Left hindlimb (tissue), 1 donor: ENCODE measurements at places on chromosomes 1 and 21.

DNA sequence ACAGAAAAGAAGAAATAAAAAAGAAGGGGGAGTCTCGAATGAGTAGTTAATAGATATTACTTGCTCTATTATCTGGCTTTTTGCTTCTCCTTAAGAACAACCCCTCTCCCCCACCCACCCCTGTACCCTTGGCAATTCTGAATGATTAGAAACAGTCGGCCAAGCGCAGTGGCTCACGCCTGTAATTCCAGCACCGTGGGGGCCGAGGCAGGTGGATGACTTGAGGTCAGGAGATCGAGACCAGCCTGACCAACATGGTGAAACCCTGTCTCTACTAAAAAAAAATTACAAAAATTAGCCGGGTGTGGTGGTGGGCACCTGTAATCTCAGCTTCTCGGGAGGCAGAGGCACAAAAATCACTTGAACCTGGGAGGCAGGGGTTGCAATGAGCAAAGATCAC lies 42.7 kb downstream of the GATAD2B start:
- DNase-seq = no peak

DNA sequence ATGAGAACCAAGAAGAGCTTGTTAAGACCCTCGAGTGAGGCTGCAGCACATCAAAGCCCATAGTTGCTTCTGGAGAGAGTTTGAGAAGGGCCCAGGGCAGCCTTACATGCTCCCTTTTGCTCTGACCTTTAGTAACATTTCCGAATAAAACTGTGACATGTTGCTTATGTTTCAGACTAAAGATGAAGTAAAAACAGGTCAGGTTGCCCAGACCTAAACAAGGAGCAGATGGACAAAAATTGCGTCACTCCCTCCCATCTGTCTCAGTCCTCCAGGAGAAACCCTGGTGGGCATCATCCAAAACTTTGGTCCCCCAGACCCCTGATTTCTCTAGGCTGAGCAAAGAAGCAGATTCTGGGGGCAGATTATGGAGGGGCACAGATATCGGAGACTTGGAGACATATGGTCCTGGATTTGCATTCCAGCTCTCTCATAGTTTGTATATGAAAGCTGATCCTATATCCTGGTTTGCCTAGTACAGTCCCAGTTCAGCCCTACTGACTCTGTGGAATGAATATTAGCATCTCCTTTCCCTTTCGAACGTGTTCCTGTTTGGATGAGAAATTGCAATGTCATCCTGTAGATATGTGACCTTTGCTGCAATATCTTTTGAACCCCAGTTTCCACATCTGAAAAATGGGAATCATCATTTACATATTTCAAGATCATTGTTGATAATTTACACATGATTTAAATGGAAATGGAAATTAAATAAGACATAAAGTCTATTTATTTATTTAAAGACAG lies 304.9 kb upstream of the USP24 start:
- DNase-seq = no peak

GRCh38 chr1:42692461-42692860 lies 10.2 kb downstream of the YBX1 start:
- DNase-seq = no peak

GRCh38 chr21:34724131-34724856 lies 55.5 kb downstream of the CLIC6 start:
- no peak for DNase-seq

GRCh38 chr1:116253566-116254382 lies 119.3 kb upstream of the ATP1A1 start:
- DNase-seq = no peak

DNA sequence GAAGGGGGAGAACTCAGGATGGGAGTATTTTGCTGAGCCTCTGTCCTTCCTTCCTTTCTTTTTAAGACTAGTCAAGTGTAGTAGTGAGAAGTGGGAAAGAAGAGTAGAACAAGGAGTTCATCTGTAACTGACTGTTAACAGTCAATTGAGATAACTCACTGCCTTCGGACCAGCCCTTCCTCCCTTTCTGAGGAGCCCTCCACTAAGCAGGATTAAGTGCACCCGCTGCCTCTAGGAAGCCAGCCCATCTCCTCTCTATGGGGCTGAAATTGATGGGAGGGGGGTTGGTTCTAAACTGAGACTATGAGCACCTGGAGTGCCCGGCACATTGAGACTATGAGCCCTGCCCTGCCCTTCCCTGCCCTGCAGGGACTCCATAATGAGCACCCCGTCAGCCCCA lies 72.7 kb upstream of the TINAGL1 start:
- no peak for DNase-seq

DNA sequence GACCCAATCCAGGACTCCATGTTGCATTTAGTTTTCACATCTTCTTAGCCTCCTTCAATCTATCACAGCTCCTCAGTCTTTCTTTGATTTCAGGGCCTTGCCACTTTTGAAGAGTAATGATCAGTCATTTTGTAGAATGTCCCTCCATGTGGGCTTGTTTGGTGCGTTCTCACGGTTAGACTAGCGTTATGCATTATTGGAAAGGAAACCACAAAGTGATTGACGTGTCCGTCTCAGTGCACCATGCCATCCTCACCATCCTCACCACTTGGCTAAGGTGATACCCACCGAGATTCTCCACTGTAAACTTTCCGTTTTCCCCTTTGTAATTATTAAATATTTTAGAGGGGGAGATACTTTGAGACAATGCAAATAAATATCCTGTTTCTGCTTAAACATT lies 59.6 kb upstream of the OLIG2 start:
- no peak for DNase-seq
